ENCODE measurements at places on chromosomes 4 and X. TPM values are rescaled to one million over a fixed set of nuclear protein-coding genes. Genes with fewer than 3 reads are reported as not detected.

CXCL1 gene
- 22.3 TPM for total RNA-seq

DNA sequence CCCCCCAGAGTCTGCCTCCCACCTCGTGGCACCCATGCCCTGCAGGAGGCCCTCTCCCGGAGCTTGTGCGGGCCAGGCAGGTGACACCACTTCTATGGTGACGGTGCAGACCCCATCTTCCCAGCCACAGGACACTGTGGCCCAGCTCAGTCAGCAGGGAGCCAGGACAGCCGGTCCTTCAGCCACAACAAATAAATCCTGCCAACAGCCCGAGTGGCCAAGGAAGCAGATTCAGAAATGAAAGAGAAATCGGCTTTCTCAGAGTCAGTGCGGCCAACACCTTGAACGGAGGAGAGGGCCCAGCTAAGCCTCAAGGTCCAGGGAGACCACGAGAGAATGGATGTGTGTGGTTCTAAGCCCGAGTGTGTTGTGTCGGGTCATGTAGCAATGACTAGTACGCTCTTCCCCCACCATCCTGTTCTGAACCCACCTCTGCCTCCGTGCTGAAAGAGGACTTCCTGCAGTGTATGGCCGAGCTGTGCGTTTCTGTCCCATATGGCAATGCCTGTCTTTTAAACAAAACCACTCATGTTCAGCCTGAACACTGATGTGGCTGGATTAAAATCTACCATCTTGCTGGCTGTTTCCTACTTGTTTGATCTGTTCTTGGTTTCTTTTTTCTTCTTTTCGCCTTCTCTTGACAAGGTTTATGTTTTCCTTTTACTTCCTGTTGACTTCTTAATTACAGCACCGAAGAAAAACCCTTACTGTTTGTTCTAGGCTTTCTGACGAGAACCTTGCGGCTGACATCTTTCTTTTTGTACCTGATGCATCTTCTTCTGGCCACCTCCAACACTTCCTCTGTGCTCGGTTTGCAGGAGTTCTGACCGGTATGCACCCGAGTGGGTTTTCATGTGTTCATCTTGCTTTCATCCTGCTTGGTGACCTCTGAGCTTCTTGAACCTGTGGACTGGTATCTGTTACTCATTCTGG, 53.1 kb downstream of the GAK start:
- DNase-seq, result no peak

DNA sequence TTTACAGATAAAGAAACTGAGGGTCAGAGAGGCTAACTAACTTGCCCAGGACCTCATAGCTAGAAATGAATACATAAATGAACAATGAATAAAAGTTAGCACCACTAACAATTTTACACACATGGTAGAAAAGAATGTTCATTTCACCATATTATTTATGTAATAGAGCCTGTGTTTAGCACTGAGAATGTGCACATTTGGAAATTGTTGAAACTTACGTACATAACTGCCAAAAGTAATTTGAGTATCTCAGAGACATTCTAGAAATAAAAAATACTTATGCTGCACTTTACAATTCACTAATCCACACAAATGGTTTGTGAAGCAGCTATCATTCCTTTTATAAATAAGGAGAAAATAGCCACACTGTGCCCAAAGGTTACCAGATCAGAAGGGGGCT, 9.9 kb downstream of the CASK start:
- DNase-seq, result no peak

DNA sequence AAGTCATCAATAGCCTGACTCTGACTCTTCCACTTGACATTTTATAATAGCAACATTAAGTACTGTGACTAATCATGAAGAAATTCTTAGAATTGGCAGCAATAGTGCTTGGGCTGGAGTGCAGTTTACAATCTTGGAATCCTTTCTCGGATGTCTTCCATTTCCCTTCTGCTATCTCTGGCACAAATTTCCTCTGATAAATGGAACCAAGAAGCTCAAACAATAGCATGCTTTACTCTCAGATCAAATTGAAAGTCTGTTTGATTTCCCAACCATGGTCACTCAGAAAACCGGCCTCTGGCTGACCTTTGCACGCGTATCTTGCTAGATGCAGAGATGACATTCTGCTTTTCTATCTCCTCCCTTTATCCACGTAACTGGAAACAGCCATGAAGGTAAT, 99.0 kb upstream of the SPANXC start:
- DNase-seq, result no peak

DRD5 gene
- 0.28 TPM for total RNA-seq

DNA sequence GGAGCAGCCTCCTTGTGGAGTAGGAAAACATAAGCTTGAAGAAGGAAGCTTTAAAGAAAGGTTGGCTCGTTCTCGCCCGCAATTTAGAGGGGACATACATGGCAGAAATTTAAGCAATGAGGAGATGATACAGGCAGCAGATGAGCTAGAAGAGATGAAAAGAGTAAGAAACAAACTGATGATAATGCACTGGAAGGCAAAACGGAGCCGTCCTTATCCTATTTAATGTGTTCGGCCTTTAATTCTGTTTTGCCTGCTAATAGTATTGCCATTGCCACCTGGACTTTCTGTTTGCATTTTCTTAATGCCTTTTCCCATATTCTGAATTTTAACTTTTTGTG, 1.4 kb downstream of the TCEAL1 start:
- DNase-seq, result no peak

- DNase-seq, result no peak
These were observed 123.1 kb upstream of the BOD1L1 start for GRCh38 chr4:13750594-13750993.

DNA sequence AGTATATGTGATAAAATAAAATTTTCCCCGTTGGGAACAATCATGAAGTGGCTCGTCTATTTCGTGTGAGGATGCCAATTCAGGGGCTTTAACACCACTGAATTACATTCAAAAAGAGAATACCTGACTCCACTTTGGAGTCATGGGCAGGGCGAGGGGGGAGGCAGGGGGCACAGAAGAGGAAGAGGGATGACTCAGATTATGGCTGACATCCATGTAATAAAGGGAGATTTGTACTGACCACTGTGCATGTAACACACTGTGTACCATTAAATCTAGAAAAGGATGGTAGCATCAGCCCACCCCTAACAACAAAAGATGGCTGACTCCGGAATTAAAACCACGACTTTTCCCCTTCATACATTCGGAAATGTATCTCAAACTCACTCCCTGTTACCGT, 1.3 kb downstream of the SLC9A7 start:
- DNase-seq, result no peak

FRAS1 gene
- total RNA-seq, result 1.3 TPM

RRAGB gene
- total RNA-seq, result 12.7 TPM

- no peak for DNase-seq
These were observed 293.4 kb upstream of the NR3C2 start for GRCh38 chr4:148735432-148736155.

DNA sequence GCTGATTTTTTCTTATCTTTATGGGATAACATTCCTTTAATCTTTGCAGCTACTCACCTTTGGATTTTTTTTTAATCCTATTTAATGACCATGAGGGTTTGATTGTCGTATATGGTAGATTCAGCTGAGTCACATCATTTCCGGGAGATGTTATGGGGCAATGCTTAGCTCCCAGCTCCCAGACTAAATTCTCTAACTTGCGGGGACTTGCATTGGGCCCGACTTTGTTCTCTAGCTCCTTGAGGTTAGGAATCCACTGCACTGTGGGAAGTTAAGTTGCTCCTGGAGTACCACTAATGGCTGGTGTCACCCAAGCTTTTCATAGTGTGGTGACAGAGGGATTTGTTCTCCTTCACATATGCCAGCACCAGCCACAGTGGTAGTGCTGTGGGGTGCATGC, 287.4 kb downstream of the TECRL start:
- no peak for DNase-seq

ESX1 gene
- not detected for total RNA-seq

- DNase-seq, result no peak
These were observed 13.9 kb downstream of the RHOH start for GRCh38 chr4:40210776-40211175.

CT83 gene
- total RNA-seq, result not detected

TLR6 gene
- total RNA-seq, result 2.7 TPM

DNA sequence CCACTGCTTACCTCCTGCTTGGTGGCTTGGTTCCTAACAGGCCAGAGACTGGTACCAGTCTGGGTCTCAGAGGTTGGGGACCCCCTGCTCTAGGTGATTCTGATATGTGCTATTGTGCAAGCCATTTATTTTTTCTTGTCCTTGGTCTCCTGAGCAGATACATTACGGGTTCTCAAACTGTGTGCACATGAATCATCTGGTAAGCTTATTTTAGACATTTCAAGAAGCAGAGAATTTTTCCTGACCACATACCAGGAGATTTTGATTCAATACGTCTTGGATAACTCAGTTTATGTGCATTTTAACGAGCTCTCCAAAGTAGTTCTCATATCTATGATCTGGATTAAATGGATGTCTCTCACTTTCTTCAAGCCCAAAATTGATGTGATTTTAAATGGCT, 77.2 kb downstream of the FHIP1A start:
- DNase-seq, result no peak

- DNase-seq, result no peak
These were observed 57.5 kb downstream of the GPR82 start for GRCh38 chrX:41781500-41781899.

DNA sequence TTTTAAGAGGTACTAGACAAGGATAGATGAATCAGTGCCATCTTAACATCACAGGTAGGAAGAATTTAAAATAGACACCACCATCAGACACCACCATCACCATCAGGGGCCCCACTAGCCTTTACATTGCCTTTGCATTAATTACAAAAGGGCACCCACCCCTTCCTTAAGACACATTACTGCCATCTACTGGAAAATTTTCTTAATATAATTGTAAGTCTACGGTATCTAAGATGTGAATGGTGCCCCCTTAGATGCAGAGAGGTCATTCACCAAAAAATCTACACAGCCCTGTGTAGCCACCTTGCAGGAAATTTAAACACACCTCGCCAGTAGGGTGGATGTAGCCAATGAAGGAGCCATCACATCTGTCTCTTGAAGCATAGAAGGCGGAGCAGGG, 184.1 kb downstream of the MID1IP1 start:
- DNase-seq, result no peak

DCAF12L1 gene
- not detected for total RNA-seq

GPRASP1 gene
- 2.5 TPM for total RNA-seq

ASMT gene
- not detected for total RNA-seq

IQCM gene
- total RNA-seq, result 7.2 TPM

GRIPAP1 gene
- total RNA-seq, result 37.1 TPM

DNA sequence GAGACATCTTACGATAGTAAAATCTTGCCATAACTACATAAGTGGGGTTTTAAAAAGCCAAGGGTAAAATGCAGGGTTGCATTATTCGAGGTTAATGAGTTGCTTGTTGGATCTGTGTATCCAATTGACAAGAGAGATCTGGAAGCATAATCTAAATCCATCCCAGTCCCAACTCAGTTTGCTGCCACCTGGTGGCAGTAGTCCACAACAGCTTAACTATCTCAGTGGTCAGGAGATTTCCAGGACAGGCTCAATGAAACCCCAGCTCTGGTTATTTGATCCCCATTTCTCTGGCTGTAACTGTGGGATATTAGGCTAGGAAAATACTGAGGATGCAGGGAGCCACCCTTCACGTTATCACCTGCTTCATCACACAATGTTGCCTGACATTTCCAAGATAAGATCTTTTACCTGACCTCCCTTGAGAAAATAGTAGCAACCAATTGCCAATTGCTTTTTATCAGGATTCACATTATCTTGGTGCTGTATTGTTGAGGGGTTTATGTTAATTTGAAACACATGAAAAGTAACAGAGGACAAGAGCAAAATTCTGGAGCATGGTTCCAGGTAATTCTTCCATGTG, 88.2 kb upstream of the TNIP3 start:
- peak; percentile 83 for DNase-seq

GRCh38 chr4:71322425-71322824, 16.4 kb upstream of the SLC4A4 start:
- DNase-seq, result no peak

- DNase-seq, result no peak
These were observed 137.8 kb downstream of the RAPGEF2 start for GRCh38 chr4:159240687-159241086.

GRCh38 chrX:6129195-6129594, 99.5 kb downstream of the NLGN4X start:
- DNase-seq, result no peak

GRCh38 chrX:22081475-22082092, 49.5 kb downstream of the PHEX start:
- DNase-seq, result peak; percentile 38

GRCh38 chrX:128436397-128437103, 384.3 kb upstream of the ACTRT1 start:
- no peak for DNase-seq

LONRF3 gene
- 11.1 TPM for total RNA-seq

MAP7D2 gene
- total RNA-seq, result 1.6 TPM

DNA sequence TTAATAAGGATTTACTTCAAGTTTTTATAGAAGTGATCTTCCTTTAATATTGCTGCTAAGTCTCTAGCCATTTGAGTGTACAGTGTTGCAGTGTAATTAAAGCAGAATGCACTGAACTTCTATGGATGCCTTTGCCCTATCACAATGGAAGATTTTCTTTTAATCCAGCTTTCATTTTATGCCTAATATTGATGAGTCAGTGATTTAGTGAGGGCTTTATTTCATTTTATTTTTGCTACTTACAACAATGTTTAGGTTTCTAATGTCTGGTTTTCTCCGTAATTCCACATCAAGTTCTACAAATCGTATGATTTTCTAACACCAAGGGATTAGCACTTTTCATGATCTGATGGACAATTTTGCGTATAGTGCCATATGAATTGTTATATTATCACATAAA, 504.1 kb downstream of the PCDH11X start:
- DNase-seq, result no peak

DNA sequence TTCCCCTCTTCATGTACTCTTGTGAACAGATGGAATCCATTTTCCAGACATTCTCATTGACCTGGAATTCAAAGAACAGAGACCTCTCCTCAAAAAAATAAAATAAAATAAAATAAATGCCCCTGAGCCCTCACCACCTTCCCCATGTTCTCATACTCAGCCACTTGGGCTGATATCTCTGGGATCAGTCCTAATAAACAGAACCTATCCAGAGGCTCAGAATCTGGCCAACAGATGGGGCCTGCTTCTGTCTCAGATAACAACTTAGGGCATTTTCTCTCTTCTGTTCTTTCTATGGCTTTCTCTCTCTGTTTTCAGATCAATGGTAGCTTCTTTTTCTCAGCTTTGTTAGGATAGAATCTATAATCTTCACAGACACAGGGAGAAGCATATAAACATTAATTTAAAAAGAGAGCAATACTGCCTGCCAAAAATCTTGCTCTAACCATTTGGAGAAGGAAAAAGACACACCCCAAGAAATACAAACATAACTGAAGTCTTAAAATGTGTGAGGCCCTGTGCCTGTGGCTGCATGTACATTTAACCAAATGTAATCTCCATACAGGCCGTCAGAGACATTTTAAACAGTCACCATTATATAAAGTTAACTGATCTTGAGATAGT, 907.1 kb downstream of the FAT4 start:
- no peak for DNase-seq

- DNase-seq, result no peak
These were observed 7.4 kb downstream of the ARHGAP10 start for GRCh38 chr4:147739239-147739823.

- no peak for DNase-seq
These were observed 935.2 kb downstream of the PCDH7 start for GRCh38 chr4:31655328-31655727.

FAM53A gene
- total RNA-seq, result 0.49 TPM

PPEF1 gene
- not detected for total RNA-seq

- peak; percentile 21 for DNase-seq
These were observed 43.2 kb upstream of the TMSB15B start for GRCh38 chrX:103919270-103919637.

WDFY3 gene
- 52.1 TPM for total RNA-seq

FAM47A gene
- not detected for total RNA-seq

Measured in left colon (tissue), 2 donors.